Thyroid gland (tissue), 4 donors: ENCODE measurements at places on chromosomes 1 and 21. TPM values are rescaled to one million over a fixed set of nuclear protein-coding genes. Genes with fewer than 3 reads are reported as not detected.

CFHR5 gene
- not detected for total RNA-seq

PTPN7 gene
- total RNA-seq, result 1.3 TPM

ZSCAN20 gene
- total RNA-seq, result 7.1 TPM

UBE4B gene
- 76.5 TPM for total RNA-seq

TNFAIP8L2 gene
- total RNA-seq, result 4.2 TPM

TNFRSF4 gene
- total RNA-seq, result 4.5 TPM

FCGR1A gene
- total RNA-seq, result 2.3 TPM

EVA1B gene
- total RNA-seq, result 36.9 TPM

EDARADD gene
- total RNA-seq, result 8.8 TPM

TRIM62 gene
- total RNA-seq, result 7.4 TPM
